ENCODE measurements at places on chromosomes 6 and 20.

GRCh38 chr20:59386809-59387208, 86.4 kb downstream of the EDN3 start:
- no peak for DNase-seq

- no peak for DNase-seq
Observed at GRCh38 chr6:10613723-10614122, 80.7 kb downstream of the C6orf52 start.

DNA sequence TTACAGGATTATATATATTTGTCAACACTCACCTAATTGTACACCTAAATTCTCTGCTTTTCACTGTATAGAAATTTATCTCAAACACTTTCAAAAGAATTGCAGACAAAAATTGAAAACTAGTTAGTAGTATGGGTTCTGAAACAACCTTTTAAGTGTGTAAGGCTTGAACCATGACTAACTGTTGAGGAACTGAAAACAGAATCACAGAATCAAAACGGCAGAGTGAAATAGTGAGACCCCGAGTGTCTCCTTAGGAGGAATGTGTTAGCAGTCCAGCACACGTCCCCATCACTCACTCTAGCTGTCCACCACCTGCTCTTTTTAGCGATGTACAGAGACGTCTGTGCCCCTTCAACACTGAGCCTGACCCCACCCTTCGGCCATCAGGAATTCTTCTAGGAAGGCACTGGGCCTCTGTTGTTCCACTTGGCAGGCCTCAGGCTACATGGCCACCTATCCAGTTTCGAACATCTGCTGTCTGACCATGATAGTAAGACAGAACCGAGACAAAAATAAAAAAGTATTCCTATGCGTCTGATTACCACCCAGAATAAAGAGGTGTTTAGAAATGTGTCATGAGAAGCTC, 227.4 kb downstream of the C6orf118 start:
- no peak for DNase-seq

GRCh38 chr6:116102873-116103272, 2.2 kb downstream of the NT5DC1 start:
- DNase-seq: no peak

GRCh38 chr6:124226396-124226795, 422.7 kb downstream of the NKAIN2 start:
- no peak for DNase-seq

DNA sequence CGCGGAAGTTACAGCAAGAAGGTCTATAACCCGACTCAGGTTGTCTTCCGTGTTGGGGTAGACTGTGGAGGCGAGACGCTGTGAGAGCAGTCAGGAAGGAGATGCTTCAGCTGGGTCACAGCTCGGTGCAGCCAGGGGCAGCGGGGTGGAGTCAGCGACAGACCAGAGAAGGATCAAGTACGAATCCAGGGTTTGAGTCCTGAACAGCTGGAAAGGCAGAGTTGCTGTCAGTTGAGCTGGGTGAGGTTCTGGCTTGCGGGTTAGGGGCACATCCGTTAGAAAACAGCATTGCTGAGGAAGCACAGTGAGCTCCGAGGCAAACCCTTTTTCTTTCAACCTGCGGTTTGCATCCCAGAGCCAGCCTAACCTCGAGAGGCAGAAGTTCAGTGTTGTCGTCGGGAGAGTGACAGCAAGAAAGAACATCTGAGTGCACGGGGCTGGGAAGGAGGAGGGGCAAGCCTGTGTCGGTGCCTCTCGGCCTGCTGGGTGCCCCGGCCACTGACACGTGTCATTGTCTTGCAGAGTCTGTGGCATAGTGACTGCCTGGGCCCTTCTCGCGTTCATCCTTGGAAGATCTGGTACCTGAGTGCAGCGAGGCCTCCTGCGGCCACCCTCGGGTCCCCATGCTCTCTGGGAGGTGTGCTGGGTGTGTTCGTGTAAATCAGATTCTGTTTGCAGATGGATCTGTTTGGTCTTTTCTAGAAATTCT, 20.0 kb downstream of the PNLDC1 start:
- DNase-seq: no peak

DNA sequence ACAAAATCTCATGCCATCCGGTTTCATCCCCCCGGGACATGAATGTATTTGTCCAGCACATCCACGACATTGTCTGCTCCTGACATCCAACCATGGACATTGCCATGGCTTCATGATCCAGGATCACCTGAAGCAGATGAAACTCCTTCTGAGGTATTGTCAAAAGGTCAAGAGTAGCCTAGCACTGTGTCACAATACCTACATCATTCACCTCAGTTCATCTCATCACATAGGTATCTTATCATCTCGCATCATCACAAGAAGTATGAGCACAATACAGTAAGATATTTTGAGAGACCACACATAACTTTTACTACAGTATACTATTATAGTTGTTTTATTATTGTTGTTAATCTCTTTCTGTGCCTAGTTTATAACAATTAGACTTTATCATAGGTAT, 33.5 kb downstream of the ZNF184 start:
- DNase-seq: no peak

- no peak for DNase-seq
Observed at GRCh38 chr20:4117867-4118266, 102.5 kb upstream of the RNF24 start.

DNA sequence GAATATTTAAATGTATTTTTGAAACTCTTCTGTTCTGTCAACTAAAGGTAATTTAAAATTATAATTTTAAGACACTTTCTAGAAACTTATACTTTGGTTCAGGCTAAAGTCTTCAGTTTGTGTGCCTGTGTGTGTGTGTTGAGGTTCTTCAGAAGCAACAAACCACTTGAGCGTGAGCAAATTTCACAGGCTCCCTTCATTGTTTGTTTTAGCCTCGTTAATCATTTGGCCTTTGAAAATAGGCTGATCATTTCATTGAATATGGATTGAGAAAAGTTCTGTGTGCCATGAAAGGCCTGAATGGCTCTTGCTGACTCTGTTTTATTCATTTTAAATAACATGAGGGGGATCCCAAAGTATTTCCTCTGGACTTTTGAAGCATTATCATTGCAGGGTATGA, 420.1 kb downstream of the CDKAL1 start:
- DNase-seq: no peak

- DNase-seq: no peak
Observed at GRCh38 chr20:14644306-14645097, 307.1 kb upstream of the FLRT3 start.

DNA sequence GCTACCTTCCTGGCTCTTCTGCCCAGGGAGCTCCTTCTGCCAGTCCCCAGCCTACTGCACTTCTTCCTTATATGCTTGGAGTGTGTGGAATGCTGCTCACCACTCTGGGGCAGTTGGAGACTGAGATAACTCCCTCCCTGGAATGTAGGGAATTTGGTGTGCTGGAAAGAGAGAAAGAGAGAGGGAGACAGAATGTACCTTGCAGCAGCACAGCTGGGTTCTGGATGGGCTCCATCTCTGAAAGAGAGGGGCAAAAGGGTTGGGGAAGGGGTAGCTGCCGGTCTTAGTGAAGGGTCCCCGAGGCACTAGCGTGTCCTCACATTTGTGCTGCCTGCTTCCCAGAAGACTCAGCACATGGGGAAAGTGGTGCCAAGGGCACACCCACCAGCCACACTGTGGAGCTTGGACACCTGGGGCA, 40.2 kb upstream of the DDR1 start:
- DNase-seq: no peak

- no peak for DNase-seq
Observed at GRCh38 chr6:40825102-40825501, 213.9 kb downstream of the UNC5CL start.

DNA sequence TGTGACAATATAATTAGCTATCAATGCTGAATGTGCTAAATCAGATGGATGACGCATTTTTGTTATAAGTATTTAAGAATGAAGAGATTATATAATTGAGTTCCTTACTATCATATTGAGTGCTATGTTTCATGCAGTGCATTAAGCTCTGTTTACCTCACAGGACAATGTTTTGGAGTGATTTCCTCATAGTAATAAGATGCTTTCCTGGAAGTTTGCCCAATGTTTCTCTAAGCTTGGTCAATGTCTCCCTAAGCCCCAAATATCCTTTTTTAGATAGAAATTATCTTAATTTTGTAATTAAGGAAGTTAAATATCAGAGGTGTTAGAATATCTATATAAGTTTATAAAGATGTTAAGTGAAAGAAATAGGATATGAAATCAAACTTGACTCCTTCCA, 489.6 kb downstream of the MMUT start:
- no peak for DNase-seq

DNA sequence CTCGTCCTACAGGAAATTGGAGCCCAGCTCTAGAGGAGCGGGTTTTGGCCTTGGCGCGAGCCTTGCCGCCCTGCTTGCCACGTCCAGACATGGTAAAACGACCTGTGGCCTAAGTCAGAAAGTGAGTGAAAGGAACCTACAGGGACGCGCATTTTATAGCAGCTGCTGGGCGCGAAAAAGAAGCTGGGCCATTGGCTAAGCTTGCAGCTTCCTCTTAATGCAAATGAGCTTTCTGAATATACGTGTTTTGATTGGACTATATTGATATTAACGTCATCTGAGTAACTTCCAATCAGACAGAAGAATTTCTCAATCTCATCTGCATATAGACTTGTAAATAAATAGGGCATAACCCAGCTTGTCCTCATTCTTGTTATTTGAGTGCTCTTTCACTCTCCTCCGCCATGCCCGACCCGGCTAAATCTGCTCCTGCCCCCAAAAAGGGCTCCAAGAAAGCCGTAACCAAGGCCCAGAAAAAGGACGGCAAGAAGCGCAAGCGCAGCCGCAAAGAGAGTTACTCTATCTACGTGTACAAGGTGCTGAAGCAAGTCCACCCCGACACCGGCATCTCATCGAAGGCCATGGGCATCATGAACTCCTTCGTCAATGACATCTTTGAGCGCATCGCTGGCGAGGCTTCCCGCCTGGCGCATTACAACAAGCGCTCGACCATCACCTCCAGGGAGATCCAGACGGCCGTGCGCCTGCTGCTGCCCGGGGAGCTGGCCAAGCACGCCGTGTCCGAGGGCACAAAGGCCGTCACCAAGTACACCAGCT, 18.9 kb downstream of the OR2B2 start:
- DNase-seq: peak; percentile 97
